ENCODE measurements at places on chromosomes 3 and 15.

- no peak for DNase-seq
These were observed 108.3 kb upstream of the UBE2E1 start for GRCh38 chr3:23697416-23697815.

DNA sequence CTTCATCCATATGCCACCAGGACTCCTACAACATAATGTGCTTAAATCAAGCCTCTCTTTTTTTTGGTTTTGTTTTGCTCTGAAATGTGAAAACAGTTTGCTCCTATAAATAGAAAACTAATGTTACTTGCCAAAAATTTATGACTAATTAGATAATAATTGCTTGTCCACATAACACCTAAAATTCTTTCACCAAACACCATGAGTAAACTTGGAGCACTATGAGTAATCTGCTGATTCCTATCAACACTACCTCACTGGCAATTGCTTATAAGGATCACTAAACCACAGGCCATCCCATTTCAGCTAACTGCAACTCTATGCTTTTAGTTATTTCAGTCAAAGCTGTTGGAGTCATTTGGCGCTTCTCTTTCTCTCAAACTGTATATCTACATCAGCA is 252.7 kb downstream of the EPHA3 start:
- DNase-seq, result no peak

DNA sequence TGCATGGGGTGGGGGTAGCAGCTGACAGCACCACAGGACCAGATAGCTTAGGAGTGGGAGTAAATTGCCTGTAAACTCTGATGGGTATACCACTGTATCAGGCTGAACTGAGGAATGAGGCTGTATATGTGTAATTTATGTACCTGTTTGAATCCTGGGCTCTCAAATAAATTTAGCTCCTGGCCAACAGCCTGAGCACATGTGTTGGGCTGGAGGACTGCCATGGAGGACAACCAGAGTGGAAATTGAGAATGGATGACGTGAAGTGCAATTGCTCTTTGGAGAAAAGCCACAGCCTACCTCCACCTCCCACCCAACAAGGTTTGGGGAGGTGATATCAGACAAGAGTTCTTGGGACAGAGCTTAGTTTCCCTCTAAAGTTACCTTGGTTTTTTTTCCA is 328.6 kb upstream of the PROK2 start:
- no peak for DNase-seq

DNA sequence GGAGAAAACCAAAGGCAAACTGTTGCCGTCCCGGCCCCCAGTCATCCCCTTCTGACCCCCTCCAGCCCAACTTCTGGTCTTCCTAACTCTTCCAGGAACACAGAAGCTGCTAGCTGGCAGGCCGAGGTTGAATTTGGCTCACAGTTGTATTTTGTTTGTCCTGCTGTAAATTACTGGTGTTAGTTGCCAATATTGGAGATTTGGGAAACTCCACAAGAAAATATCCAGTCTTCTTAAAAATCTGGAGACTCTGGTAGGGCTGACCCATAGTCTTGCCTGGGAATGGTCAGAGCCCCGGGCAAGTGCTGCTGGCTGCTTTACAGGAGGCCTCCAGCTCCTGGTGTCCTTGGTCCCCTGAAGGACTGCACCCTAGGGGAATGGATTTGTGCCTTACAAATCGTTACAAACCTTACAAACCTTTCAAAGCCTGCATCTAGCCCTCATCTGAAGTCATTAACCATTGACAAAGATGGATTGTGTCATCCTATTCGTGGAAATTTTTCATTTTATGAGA is 112.0 kb upstream of the MCTP2 start:
- DNase-seq, result no peak

- no peak for DNase-seq
These were observed 419.8 kb upstream of the THBS1 start for GRCh38 chr15:39161096-39161495.

- no peak for DNase-seq
These were observed 245.3 kb downstream of the RPLP1 start for GRCh38 chr15:69697916-69698315.

DNA sequence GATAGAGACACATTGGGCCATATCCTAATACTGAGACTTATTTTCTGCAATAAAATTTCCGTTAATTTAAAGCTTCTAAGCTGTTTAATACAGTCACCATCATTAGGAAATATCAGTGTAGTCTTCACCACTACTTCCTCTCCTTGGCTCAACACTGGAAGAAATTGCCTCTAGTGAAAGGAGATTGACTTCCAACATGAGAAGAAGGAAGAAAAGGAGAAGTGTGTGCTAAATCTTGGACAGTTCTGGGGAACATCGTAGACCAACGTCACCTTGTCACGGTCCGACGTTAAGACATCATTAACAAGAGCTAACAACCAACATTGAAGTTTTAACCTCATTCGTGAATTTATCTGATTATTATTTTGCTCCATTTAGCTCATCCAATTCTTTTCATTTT is 987.0 kb upstream of the CFAP20DC start:
- DNase-seq, result no peak

DNA sequence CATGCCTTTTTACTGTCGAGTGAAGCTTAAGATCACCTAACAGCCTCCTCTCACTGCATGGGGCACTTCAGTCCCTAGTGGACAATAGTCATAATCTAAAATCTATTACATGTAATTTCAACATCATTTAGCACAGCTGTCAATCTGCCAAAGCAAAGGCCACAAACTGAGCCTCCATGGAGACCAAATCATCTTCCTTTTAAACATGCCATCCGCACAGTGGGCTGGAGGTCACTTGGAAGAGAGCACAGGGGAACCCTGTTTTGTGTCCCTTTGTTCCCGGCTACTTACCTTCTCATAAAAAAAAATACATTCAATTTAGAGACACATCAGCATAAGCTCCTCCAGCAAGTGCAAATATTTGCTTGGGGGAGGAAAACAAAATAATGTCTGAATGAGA is 167.3 kb downstream of the SQOR start:
- no peak for DNase-seq

GRCh38 chr3:71903112-71903495 is 118.2 kb upstream of the PROK2 start:
- no peak for DNase-seq

DNA sequence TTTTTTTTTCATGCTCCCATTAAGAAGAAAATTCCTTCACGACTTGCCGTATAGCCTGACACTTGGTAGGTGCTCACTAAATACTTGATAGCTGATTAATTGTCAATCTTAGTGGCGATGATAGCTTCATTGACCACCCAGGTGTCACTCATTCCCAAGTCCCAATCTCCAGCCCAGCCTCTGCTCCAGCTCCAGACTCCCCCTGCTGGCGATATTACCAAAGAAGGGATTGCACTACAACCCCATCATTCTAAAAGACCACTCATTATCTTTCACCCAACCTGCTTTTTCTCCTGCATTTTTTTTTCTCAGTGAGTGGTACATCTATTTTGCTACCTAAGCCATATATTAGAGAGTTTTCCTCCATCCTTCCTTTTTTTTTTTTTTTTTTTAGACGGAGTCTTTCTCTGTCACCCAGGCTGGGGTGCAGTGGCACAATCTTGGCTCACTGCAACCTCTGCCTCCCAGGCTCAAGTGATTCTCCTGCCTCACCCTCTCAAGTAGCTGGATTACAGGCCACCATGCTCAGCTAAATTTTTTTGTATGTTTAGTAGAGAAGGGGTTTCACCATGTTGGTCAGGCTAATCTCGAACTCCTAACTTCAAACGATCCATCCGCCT is 19.5 kb upstream of the COMMD2 start:
- peak; percentile 19 for DNase-seq

GRCh38 chr15:70111203-70112073 is 13.7 kb upstream of the TLE3 start:
- no peak for DNase-seq
